ENCODE measurements at places on chromosomes 16 and 17.

DNA sequence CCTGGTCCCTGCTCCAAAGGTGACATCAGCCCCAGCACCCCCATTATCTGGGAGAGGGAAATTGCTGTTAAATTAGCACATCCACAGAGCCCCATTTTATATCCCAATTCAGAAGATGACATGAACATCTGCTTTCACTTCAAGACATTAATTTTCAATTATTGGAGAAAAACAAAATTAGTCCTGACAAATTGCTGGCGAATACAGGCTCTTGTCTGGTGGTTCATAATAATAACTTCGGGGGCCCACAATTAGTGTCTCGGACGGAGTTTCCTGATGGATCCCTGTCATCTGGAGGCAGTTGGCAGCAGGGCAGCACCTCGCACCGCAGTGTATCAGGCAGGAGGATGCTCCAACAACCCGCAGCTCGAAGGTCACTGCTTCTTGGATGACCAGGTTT is 7.4 kb downstream of the ZNF423 start:
- DNase-seq = no peak

DNA sequence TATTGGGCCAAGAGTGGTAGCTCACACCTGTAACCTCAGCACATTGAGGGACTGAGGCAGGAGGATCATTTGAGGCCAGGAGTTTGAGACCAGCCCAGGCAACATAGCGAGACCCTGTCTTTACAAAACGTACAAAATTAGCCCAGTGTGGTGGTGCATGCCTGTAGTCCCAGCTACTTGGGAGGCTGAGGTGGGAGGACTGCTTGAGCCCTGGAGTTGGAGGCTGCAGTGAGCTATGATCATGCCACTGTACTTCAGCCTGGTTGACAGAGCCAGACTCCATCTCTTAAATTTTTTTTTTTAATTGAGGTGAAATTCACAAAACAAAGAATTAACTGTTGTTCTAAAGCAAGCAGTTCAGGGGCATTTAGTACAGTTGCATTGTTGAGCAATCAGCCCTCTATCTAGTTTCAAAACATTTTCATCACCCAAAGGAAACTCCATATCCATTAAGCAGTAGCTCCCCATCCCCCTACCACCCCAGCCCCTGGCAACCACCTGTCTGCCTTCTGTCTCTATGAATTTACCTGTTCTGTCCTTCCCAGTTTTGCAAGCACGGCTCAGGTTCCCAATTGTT is 15.6 kb downstream of the SNX29 start:
- no peak for DNase-seq

GRCh38 chr16:27238591-27238990 is 30.0 kb downstream of the NSMCE1 start:
- no peak for DNase-seq

DNA sequence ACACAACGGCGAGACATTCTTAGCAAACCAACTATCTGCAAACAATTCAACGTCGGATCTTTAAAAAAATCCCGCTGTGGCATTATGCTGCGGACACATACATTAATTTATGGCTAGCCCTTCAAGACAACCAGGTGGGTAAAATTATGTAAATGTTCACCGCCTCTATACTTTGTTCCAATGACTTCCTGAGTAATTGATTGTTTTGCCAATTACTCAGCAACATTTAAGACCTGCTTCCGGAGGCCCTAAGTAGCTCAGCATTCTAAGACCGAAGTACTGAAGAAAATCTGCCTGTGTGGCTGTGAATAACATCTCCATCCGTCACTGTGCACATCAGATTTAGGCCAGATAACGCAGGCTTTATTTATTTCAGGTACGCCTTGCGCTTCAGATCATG is 23.3 kb downstream of the QPRT start:
- DNase-seq = no peak

DNA sequence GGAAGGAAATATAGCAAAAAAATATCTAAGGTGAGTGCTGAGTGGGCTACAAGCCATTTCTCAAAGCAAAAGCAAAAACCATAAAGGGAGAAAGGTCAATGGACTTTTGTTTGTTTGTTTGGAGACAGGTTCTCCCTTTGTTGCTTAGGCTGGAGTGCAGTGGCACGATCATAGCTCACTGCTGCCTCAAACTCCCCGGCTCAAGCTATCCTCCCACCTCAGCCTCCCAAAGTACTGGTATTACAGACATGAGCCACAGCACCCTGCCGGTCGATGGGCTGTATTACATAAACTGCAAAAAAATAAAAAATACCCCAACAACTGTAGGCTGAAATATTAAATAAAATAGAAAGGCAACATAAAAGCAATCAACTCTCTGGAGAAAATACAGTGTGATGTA is 3.5 kb upstream of the RBBP6 start:
- DNase-seq = no peak

GRCh38 chr17:78132084-78132676 is 1.6 kb downstream of the TMC8 start:
- peak; percentile 73 for DNase-seq

GRCh38 chr17:16513873-16514272 is 21.9 kb upstream of the LRRC75A start:
- no peak for DNase-seq

- peak; percentile 55 for DNase-seq
These were observed 21.7 kb downstream of the KNOP1 start for GRCh38 chr16:19696328-19696727.

- no peak for DNase-seq
These were observed 41.8 kb downstream of the NOL11 start for GRCh38 chr17:67759355-67760171.

GRCh38 chr17:19376811-19377210 is 1.5 kb upstream of the MAPK7 start:
- DNase-seq = no peak

GRCh38 chr16:26951950-26952349 is 114.8 kb upstream of the C16orf82 start:
- no peak for DNase-seq

GRCh38 chr17:81832608-81833159 is 407 bp downstream of the MCRIP1 start:
- peak; percentile 44 for DNase-seq

DNA sequence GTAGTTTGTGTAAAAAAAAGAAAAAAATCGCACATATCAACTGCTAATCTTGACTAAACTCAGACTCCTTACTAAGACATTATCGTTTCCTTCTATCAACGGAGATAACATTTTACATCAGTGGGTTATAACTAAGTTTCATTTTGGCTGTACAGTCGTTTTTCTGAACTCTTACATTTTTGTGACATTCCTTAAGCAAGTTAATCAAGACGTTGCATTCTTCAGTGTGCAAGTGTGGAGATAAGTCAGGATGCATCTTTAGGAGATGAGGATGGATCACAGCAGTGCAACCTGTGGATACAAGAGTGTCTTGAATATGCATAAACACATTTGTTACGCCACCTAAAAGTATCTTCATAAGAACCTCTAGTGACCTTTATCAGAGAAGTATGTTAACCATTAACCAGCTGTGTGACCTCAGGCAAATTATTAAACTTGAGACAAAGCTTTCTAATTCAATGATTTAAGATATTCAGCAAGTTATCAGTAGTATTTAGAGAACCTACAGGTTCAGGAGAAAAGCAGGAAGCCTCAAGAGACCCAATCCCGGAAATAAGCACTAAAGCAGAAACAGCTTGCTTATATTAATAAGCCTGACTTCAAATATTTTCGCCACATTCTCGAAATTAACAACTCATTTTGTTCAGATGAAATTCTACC is 9.4 kb downstream of the CMC2 start:
- peak; percentile 29 for DNase-seq

DNA sequence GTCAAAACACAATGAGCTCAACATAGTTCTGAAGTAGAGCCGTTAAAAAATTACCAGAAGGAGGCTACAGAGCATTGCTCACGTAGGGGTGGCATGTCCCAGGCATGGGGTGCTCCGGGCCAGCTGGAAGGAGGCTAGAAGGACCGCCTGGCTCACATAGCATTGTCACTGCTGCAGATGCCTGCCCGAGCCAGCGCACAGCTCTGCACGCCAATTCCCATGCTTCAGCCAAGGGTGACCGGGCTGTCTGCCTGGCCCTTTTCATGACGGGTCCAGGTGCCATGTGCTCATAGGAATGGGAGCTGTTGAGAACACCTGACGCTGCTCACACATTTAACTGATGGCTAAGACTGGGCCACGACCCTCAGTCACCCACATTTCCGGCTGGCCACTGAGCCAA is 228.9 kb upstream of the FOXF1 start:
- DNase-seq = no peak

DNA sequence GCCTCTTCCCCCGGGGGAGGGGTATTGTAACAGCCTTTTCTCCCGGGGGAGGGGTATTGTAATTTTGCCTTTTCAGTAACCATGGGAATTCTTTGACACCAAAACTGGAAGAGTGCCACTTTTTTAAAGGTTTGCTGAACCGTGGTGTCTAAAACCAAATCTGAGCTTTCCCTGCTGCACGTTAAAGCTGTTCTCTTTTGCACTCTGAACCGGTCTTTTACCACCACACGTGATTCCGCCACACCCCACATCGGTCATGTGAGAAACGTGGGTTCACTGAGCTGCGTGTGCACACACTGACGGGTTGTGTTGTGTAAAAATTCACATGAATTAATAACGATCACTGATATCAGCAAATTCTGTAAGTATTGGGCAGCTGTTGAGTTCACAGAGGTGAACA is 9.2 kb upstream of the ACSF3 start:
- DNase-seq = no peak

- no peak for DNase-seq
These were observed 6.9 kb upstream of the STH start for GRCh38 chr17:45992175-45992574.

GRCh38 chr17:72164158-72164739 is 43.4 kb downstream of the SOX9 start:
- no peak for DNase-seq

GRCh38 chr17:28875848-28876550 is 21.2 kb downstream of the ERAL1 start:
- no peak for DNase-seq

DNA sequence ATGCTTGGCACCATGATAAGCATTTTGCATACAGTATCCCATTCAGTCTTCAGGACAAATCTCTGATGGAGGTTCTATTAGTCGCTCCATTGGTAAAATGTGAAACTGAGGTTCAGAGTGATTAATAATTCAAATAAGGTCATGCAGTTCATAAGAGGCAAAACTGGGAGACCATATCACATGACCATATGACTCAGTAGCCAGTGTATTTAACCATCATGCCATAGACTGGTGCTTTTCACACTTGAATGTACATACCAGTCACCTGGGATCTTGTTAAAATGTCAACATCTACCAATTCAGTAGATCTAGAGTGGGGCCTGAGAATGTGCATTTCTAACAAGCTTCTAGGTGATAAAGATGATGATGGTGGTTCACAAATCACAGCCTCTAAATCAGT is 4.3 kb downstream of the ACSM3 start:
- no peak for DNase-seq

GRCh38 chr16:2962334-2963073 is 1.6 kb upstream of the KREMEN2 start:
- DNase-seq = no peak

DNA sequence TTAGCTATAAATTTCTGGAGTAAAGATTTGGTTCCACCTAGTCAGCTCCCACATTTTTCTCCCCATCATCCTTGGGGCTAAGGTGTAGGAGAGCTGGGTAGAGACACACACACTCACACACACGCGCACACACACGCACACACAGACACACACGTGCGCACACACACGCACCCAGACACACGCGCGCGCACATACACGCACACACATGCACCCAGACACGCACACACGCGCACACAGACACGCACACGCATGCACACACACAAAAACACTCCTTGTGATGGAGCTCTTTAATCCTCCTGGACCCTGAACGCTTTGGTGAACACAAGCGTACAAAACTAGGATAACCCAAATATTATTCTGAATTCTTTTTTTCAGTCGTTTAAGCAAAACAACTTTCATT is 253.6 kb downstream of the C16orf95 start:
- DNase-seq = no peak

DNA sequence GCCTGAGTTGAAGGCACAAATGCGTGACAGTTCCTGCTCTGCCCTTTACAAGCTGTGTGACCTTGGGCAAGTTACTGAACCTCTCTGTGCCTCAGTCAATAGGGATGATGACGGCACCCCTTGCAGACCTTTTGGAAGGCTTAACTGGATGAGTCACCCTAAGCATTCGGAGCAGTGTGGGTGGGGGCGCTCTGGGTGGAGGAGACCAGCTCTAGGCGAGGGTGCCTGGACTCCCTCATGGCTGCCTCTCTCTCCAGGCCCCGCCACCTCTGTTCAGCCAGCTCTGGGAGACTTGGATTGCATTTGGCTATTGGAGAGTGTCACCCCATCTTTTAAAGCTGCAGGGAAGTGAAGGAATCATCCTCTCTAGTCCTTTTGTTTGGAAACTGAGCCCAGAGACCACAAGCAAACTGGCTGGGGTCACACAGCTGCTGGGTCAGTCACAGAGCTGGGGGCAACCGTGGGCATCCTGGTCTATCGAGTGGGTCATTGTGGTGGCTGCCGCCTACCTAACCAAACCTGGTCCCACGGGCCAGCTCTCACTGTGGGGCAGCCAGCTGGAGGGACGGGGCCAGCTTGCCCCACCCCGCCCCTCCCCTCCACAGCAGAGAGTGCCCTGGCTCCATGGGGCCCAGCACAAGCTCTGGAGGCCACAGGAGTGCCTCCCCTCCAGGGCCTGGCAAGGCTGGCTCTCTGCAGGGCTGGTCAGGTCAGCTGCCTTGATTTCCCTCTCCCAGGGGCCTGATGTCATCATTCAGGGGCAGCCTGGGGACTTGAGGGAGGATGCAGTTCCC is 20.2 kb upstream of the GSE1 start:
- no peak for DNase-seq

- peak; percentile 60 for DNase-seq
These were observed 25.0 kb downstream of the HOXB1 start for GRCh38 chr17:48505788-48506187.

DNA sequence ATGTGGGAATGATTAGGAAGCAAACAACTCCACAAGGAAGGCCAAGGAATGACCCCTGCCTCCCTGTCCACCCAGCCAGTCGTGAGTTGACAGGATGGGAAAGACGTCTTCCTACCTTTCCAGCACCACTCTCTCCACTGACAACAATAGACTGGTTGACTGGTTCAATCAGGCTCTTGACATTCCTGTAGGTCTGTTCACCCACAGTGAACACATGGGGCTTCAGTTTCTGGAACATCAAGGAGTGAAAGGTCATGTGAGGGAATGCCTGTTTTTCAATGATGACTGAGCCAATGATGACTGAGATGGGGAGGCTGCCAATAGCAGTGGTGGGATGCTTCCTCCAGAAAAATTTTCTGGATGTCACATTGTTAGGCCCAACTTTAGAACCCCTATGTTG is 9.6 kb downstream of the MYO19 start:
- no peak for DNase-seq

GRCh38 chr17:66953630-66954020 is 10.9 kb upstream of the CACNG4 start:
- DNase-seq = no peak

DNA sequence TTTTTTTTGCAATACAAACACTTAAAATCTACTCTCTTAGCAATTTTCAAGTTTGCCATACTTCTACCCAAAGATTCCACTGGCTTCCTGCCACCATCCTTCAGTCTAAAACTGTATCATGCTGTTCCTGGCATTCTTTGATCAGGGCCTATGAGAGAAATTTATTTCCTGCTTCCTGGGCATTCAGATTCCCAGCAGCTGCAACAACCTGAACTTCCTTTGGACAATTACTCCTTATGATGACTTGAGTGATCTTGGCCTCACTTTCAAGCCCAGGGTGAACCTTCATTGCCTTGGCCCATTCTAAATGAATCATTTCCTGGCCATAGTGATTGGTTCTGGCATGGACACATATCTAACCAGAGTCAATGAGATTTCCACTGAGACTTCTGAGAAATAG is 18.0 kb upstream of the MON1B start:
- DNase-seq = no peak
